ENCODE measurements at places on chromosomes 5 and 9.

DNA sequence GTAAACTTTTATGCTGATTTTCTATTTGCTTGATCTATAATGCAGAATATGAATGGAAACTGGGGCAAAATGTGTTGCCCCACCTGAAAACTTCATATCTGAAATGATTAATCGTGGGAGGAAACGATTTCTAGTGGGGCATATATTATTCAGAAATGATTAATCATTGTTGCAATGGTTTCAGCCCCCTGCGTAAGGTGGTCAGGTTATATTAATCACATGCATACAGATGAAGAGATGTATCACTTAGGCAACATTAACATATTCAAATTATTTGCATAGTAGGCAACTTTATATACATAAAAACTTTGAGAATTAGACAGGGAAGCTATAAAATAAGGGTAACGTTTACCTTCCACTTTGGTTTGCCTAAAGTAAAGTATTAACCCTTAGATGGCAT lies 49.8 kb downstream of the LSM11 start:
- no peak for DNase-seq

DNA sequence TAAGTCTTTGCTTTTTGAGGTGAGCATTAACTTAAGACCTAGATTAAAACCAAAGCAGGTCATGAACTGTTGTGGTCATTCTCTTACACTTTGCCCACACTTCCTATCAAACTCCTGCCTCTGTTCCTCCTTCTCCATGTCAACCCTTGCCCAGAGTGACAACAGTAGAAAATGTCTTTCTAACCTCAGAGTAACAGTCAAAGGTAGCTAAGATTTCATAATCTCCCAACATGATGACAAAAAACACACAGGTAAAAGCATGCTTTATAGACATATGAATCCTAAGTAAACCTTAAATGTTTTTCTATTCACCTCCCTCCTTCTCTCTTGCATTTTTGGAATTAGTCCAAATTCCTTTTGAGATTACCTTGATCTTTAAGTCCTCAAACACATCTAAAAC lies 422.3 kb downstream of the SPATA31D1 start:
- no peak for DNase-seq

GRCh38 chr9:95305770-95306492 lies 11.6 kb downstream of the FANCC start:
- no peak for DNase-seq

DNA sequence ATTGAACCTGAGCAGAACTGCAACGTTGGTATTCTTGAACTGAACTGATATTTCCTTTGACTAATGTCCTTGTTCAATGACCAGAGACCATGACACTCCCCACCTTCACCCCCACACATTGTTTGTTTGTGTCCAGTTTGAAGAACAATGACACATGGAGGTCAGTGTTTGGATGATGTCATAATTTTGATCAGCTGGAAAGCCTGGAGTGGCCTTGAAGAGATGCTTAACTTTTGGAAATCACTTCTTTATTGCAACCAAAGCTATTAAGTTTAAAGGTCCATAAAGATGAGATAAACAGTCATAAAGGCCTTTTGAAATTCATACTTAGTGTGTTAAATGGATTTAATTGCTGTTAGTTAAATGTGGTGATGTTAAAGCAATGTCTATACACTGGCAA lies 92.7 kb downstream of the TMC1 start:
- DNase-seq: no peak

GRCh38 chr5:5666369-5666768 lies 243.9 kb downstream of the ICE1 start:
- no peak for DNase-seq

DNA sequence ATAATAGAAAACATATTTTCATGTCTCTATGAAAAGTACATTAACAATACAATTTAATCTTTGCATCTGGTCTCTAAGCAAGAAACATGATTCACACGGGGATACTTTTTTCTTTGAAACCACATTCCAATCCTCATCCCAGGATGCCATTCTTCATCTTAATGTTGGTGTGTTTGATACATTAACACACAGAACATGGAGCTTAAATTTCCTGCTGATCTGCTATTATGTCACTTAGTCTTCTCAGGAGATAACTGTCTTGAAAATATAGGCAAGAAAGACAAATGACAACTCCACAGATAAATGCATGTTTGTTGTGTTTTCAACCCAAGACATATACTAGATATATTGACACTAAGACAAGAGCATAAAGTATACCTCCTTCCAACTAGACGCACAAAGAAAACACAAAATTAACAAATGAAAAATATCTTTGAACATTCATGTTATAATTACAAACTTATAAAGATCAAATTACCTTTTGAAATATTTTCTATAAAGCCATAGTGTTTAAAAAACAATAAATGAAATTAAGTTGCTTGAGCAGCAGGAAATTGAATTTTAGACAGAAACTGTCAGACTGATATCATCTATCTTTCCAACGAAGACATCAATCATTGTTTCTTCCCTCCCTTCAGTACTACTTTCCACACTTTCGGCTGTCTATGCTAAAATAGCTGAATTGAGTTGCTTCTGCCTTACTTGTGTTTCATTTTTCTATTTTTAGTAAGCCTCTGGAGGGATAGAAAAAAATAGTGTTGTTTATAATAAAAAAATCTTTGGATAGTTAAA lies 1676.7 kb upstream of the CDH9 start:
- no peak for DNase-seq

DNA sequence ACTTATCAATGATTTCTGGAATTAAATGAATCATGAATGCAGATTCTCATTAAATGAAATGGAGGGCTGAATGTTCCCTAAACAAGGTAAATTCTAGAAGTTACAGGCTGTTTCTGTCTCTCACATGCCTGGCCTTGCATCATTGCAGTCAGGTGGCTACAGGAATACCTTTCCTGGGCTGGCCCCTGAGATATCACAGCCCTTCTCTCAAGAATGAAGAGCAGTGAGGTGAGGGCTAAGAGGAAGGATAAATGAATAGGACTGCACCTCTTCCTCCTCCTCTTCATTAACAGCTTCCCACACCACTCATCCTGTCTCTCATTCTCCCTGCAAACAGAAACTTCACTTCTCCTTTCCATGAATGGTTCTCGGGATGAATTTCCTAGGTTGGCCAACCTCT lies 22.5 kb downstream of the ARHGEF28 start:
- no peak for DNase-seq

- no peak for DNase-seq
Measured at GRCh38 chr9:135533113-135533512, 11.9 kb downstream of the LCN1 start.

DNA sequence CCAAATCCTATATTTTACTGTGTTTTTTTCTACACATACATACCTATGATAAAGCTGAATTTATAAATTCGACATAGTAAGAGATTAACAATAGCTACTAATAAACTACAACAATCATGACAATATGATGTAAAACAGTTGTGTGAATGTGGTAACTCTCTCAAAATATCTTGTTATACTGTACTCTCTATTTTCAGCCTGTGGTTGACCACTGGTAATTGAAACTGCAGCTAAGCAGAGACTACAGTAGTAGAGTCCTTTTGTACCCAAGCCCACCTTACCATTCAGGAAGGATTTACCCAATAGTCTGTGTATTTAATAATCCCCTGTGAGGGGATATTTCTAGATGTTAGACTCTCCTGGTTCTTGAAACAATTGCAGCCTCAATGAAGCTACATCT lies 86.7 kb downstream of the FAM114A2 start:
- DNase-seq: no peak

DNA sequence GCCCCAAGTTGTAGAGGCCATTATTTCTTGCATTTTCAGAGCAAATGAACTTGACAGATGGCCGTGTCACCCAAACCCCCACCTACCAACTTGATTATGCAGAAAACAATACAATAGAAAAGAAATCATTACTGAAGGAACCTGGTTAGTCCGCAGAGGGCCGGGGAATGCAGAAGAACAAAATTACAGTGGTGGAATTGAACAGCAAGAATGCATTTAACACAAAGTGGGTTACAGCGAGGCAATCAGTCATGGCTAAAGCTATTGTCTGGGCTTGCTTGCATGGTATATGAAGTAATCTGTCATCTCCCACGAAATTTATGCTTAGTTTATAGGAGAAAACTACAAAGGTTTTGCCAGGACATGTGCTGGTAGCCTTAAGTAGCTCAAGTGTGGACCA lies 238.3 kb upstream of the IRX1 start:
- no peak for DNase-seq

GRCh38 chr5:158797498-158797845 lies 302.2 kb downstream of the EBF1 start:
- no peak for DNase-seq

GRCh38 chr9:127755061-127756060 lies 20.3 kb upstream of the TOR2A start:
- DNase-seq: no peak

DNA sequence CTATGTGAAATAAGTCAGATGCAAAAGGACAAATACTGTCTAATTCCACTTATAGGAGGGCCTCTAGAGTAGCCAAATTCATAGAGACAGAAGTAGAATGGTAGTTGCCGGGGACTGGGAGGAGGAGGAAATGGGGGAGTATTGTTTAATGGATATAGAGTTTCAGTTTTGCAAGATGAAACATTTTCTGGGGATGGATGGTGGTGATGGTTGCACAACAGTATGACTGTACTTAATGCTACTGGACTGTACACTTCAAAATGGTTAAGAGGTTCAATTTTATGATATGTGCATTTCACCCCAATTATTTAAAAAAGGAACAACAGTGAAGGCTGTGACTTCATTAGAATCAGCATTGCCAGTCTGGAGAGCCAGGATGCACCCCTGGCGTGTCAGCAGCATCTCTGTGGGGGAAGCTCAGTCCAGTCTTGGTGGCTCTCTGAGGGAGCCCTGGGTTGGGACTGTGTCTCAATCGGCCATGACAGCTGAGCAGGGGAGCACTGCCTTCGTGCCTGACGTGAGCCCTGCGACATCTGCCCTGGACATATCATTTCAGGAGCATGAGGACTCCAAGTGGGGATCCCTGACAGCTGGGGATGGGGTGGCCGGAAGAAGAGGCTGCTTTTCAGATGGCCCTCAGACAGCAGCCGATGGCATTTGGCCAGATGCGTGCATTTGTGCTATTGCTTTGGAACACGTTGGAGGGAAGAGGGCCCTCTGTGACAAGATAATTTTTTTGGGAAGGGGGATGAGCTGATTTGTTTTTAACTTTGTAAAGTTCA lies 130.8 kb upstream of the STC2 start:
- peak; percentile 80 for DNase-seq

DNA sequence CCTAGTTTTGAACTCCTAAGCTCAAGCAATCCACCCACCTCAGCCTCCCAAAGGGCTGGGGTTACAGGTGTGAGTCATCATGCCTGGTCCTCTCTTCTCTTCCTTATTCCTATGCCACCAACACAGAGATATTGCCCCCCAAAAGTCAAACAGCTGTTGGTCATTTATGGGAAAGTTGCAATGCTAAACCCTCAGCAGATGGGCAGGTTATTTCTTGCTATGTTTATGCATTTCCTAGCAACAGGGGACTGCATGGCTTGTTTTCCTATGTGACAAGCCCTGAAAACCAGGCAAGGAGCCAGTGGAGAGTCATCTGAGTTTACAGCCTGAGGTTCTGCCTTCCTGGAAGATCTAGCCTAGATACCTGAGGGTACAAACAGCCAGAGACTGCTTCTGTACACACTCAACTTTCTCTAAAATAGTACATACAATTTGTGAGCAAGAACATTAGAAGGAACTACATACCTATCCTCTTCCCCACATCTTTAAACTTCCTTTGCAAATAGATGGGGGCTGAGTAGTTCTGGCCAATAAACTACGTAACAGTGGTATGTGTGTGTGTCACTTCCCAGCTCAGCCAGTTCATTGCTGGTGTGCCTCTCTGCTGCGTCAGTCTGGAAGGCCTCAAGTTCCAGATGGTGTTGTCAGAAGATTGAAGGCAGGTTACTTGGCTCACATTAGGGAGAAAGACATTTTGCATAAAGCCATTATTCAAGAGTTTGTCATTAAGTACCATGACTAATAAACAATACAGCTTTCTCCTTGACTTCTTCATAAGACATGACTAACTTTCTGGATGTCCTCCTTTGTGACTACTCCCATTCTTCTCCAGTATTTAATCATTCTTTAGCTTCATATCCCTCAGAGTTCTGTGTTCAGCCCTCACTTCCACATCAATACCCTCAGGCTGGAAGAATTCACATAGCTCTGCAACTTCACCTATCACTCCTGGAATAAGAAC lies 65.3 kb downstream of the CSNK1A1 start:
- no peak for DNase-seq

DNA sequence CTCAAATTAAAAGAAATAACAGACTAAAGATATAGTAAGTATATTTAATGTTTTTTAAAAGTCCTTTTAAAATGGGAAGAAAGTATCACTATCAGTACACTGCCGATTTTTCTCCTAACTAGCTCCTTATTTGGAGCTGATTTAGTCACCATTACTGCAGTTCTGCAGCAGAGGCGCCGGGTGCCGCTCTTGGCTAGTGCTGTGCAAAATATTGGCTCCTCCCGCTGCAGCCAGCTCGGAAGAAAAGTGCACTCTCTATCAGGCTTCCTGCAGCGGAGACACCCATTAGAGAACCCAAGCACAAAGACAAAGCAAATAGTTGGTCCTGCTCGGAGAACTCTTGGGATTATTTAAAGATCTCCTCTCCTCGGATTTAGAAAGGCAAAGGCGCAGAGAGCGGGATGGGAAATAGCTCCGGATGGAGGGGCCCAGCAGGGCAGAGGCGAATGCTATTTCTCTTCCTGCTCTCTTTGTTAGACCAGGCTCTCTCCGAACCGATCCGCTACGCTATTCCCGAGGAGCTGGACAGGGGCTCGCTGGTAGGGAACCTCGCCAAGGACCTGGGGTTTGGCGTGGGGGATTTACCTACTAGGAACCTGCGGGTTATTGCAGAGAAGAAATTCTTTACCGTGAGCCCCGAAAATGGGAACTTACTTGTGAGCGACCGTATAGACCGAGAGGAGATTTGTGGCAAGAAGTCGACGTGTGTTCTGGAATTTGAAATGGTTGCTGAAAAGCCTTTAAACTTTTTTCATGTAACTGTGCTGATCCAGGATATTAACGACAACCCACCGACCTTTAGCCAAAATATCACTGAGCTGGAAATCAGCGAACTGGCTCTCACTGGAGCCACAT lies at the start of gene PCDHGB3:
Gene PCDHGB3, plus strand, starts transcription at position 249 of the 855 bp plus-strand sequence. Its CDS starts 153 bp downstream, at position 402.
- DNase-seq: no peak

- DNase-seq: no peak
Measured at GRCh38 chr5:135705141-135705631, 126.4 kb upstream of the CXCL14 start.

DNA sequence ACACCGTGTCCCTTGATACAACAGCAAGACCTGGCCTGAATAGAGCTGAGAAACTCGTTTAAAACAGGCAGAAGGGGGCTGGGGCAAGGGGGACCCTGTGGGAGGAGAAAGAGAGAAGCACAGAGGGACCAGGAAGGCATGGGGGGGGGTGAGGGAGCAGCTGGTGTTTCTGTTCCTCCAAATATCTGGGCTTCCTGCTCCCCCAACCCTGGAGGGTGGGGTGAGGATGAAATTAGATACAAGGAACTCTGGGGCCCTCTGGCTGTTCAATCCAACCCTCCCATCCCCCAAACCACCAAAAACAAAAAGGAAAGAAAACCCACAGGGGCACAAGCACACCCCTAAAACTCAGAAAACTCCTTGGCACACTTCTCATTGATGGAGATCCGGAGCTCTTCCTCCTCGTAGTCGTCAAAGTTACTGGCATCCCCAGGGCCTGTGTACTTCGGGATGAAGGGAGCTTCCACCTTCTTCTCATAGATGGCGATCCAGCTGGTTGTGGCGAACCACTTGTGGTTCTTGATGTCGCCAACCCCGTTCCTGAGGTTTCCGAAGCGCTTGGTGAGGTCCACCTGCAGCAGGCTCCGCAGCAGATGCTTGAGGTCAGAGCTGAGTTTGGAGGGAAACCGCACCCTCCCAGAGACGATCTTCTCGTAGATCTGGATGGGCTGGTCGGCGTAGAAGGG lies 1.1 kb downstream of the PRKACG start:
- DNase-seq: no peak

- DNase-seq: peak; percentile 36
Measured at GRCh38 chr5:88944751-88945531, 62.0 kb upstream of the MEF2C start.
